ENCODE measurements at places on chromosomes 3 and 15.

DNA sequence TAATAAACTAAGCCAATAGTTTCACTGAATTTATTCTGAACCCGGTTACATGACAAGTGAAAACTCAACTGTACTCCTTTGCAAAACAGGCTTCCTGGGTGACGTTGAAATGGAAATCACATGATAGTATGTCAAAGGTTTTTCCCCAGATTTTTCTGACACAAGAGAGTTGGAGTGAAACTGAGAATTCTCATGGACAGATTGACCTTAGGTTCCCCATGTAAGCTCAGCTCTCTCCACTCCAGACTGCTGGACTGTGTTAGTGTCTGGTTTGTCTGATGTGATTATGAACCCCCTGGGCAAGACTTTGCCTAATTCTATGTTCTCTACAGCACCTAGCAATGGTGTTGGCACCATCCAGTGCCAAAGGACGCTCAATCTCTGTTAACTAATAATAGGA, 219.7 kb upstream of the COL8A1 start:
- no peak for DNase-seq

DNA sequence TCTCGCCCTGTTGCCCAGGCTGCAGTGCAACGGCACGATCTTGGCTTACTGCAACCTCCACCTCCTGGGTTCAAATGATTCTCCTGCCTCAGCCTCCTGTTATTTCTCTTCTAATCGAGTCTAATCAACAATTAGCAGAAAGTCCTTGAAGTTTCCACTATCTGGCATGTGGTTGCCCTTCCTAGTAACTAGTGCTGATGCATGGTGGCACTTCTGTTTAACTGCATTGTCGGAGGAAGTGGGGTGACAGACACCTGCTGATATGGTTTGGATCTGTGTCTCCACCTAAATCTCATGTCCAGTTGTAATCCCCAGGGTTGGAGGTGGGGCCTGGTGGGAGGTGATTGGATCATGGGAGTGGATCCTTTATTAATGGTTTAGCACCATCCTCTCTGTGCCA, 9.2 kb downstream of the CRTAP start:
- DNase-seq, result no peak

DNA sequence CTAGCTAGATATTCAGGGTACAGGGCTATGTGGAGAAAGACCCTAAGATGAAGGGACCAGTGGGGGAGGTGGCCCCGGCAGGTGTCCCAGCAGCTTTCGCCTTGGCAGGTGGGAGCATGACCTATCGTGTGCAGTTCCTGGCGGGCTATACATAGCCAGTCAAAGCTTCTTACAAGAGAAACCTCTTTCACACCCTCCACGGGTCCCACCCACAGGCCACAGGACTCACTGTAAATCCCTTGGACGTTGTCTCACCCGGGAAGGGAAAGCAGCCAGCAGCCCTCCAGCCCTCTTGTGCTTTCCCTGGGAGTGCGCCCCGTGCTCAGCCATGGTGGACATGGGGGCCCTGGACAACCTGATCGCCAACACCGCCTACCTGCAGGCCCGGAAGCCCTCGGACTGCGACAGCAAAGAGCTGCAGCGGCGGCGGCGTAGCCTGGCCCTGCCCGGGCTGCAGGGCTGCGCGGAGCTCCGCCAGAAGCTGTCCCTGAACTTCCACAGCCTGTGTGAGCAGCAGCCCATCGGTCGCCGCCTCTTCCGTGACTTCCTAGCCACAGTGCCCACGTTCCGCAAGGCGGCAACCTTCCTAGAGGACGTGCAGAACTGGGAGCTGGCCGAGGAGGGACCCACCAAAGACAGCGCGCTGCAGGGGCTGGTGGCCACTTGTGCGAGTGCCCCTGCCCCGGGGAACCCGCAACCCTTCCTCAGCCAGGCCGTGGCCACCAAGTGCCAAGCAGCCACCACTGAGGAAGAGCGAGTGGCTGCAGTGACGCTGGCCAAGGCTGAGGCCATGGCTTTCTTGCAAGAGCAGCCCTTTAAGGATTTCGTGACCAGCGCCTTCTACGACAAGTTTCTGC, 15.0 kb downstream of the GRK7 start:
- DNase-seq, result no peak

DNA sequence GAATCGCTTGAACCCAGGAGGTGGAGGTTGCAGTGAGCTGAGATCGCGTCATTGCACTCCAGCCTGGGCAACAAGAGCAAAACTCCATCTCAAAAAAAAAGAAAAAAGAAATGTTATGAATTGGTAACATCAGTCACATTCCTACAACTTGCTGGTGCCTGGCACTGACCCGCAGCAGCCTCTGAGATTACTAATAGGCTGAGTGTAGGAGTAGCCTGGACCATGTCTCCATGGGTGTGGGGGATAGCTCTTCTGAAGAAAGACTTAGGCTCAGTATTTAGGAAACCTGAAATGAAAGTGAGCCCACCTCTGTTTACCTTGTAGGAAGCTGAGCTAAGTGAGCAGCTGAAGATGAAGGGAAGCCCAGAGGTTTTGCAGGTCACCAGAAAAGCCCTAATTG, 148.3 kb downstream of the LRRC28 start:
- DNase-seq, result no peak

GRCh38 chr3:148865049-148865448, at the start of gene CPA3:
Gene CPA3 (plus strand): TSS chr3:148865296. CDS start chr3:148865308, 12 bp downstream.
- no peak for DNase-seq

DNA sequence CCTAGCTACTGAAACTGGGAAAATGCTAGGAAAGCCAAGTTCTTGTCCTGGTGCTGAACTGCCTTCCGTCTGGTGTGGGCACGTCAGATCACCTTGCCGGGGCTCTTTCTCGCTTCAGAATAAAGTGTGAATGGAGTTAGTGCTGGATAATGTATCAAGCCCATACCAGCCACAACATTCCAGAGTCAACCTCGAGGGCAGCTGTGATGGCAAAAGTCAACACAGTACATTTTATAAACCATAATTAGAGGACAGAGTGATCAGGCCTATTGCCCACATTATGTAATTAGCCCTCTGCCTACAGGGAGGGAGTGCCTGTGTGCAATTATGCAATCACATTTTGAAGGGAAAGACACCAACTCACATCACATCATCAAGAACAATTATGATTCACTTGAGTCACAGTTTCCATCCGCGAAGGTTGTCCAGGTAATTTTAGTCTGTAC, 165.2 kb downstream of the RORA start:
- no peak for DNase-seq

GRCh38 chr3:119729996-119730395, 27.2 kb downstream of the CFAP91 start:
- no peak for DNase-seq

GRCh38 chr3:30467596-30468238, 138.7 kb upstream of the TGFBR2 start:
- no peak for DNase-seq

GRCh38 chr3:17830788-17831187, 88.4 kb upstream of the TBC1D5 start:
- no peak for DNase-seq

DNA sequence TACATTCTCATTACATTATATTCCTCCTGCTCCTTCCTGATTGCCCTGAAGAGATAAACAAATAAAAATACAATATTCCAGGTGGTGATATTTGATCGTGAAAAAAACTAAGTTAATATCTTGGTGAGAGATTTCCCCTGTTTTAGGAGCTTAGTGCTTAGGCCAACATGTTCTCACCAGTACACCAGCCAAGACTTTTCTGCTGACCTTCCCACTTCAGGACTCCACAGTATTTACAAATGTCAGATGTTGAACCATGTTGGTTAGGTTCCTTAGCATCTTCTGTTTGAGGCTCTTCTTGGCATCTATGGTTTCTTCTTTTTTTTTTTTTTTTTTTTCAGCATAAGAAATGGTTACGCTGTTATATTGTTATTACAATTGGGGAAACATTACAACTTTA, 247.0 kb downstream of the IL5RA start:
- DNase-seq, result no peak

GRCh38 chr3:163601426-163601825, 1476.9 kb downstream of the SI start:
- no peak for DNase-seq

- DNase-seq, result no peak
These were observed 3.9 kb downstream of the GPD1L start for GRCh38 chr3:32110233-32110760.

DNA sequence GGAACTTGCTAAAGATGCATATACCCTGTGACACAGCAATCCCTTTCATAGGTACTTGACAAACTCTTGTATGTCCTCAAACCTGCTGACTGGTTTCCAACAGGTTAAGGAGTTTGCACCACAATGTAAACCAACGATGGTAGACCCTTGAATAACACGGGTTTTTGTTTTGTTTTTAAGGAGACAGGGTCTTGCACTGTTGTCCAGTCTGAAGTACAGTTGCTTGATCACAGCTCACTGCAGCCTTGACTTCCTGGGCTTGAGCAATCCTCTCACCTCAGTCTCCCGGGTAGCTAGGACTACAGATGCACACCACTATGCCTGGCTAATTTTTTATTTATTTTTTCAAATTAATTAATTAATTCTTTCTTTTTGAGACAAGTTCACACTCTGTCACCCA, 23.3 kb downstream of the SIN3A start:
- no peak for DNase-seq
